Psoas muscle (tissue), 8 donors: ENCODE measurements at places on chromosomes 5 and 9. TPM values are rescaled to one million over a fixed set of nuclear protein-coding genes. Genes with fewer than 3 reads are reported as not detected.
A peak's percentile ranks its signal among the peaks of the same experiment; 100 is the strongest.

DNA sequence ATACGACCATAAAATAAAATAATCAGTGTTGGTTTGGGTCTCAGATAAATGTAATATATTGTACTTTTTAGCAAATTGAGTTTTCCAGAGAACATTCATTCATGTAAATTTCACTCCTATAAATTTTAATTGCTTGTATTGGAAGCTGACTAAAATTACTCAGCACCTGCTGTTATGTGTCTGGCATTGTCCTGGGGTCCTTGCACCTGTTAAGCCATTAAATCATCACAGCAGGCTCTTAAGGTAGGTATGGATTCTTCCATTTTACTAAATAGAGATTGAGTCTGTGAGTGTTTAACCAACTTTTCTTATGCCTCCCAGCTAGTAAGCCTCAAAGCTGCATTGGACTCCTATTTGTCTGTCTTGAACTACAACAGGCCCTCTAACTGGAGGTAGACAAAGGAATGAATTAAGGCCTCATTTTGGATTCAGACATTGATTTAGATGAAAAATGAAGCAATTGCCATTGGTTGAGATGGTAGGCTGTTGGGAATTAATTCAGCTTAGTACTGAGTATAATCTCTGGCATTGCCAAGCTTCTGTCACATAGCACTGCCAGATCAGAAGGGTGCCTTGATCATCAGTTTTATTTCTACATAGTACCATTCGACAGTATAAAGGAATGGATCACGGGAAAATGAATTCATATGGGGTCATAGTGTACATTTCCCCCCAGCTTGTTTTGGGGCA, 78.9 kb downstream of the PARP8 start:
- H3K27ac ChIP-seq, result no peak overlapping the region
- DNase-seq, result no peak
- no peaks in the 10 kb centered on the region for H3K27me3 ChIP-seq

F2R gene
- 1.3 TPM for total RNA-seq

GRCh38 chr9:107273634-107274033, 9.4 kb upstream of the RAD23B start:
- no peaks in the 10 kb centered on the region for H3K27me3 ChIP-seq
- H3K4me1 ChIP-seq, result peaks cover 8% of the 10 kb centered on the region
- no peaks in the 10 kb centered on the region for H3K36me3 ChIP-seq
- no peak overlapping the region for H3K4me3 ChIP-seq
- H3K27ac ChIP-seq, result no peak overlapping the region
- DNase-seq, result no peak

GKAP1 gene
- total RNA-seq, result 46.7 TPM

DNA sequence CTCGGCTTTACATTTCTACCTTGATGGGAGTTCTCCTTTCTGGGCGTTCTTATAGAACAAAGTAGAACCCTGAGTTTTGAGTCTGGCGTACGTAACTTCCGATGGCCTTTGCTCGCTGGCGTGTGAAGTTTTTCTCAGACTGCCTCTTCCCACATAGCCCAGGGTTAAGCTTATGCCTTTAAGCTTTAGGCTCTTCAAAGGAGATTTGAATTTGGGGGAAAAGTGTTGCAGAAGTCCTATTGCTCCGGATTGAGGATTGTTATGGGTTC, 13.7 kb upstream of the FBP2 start:
- H3K36me3 ChIP-seq, result no peaks in the 10 kb centered on the region
- H3K27ac ChIP-seq, result no peak overlapping the region
- H3K4me3 ChIP-seq, result no peak overlapping the region
- no peak for DNase-seq

ACSL6 gene
- total RNA-seq, result 0.52 TPM

GRCh38 chr5:164561933-164562872, 1056.8 kb downstream of the MAT2B start:
- no peak overlapping the region for H3K27ac ChIP-seq
- no peaks in the 10 kb centered on the region for H3K27me3 ChIP-seq
- H3K4me1 ChIP-seq, result no peaks in the 10 kb centered on the region
- H3K4me3 ChIP-seq, result no peak overlapping the region
- no peaks in the 10 kb centered on the region for H3K36me3 ChIP-seq

NR5A1 gene
- total RNA-seq, result 0.75 TPM

ASPN gene
- total RNA-seq, result 1.7 TPM

DNA sequence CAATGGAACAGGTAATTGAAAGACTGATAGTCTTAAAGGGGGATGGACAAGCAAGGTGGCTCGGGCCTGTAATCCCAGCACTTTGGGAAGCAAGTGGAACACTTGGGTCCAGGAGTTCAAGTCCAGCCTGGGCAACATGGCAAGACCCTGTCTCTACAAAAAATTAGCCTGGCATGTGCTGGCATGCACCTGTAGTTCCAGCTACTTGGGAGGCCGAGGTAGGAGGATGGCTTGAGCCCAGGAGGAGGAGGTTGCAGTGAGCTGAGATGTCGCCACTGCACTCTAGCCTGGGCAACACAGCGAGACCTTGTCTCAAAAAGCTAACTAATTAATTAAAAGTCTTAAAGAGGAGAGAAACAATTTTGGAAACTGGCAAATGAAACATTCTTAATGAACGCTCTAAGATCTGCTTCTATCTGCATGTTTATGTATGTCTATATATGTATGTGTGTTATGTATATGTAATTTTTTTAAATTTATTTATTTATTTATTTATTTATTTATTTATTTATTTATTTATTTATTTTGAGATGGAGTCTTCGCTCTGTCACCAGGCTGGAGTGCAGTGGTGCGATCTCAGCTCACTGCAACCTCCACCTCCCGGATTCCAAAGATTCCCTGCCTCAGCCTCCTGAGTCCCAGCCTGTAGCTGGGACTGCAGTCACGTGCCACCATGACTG, 80.6 kb downstream of the SFXN1 start:
- no peaks in the 10 kb centered on the region for H3K36me3 ChIP-seq
- no peak overlapping the region for H3K27ac ChIP-seq
- no peaks in the 10 kb centered on the region for H3K4me1 ChIP-seq
- no peak for DNase-seq
- peaks cover 8% of the 10 kb centered on the region for H3K27me3 ChIP-seq

GRCh38 chr5:87661784-87662566, 249.2 kb upstream of the CCNH start:
- H3K27ac ChIP-seq, result no peak overlapping the region
- no peak for DNase-seq
- H3K4me3 ChIP-seq, result no peak overlapping the region
- H3K4me1 ChIP-seq, result no peaks in the 10 kb centered on the region
- H3K36me3 ChIP-seq, result no peaks in the 10 kb centered on the region
- no peaks in the 10 kb centered on the region for H3K27me3 ChIP-seq

ANKRD34B gene
- total RNA-seq, result not detected

WDR38 gene
- total RNA-seq, result not detected

NR3C1 gene
- 55.8 TPM for total RNA-seq

GRCh38 chr9:18359335-18359734, 114.6 kb upstream of the ADAMTSL1 start:
- no peak for DNase-seq
- no peak overlapping the region for H3K27ac ChIP-seq
- no peaks in the 10 kb centered on the region for H3K4me1 ChIP-seq

DNA sequence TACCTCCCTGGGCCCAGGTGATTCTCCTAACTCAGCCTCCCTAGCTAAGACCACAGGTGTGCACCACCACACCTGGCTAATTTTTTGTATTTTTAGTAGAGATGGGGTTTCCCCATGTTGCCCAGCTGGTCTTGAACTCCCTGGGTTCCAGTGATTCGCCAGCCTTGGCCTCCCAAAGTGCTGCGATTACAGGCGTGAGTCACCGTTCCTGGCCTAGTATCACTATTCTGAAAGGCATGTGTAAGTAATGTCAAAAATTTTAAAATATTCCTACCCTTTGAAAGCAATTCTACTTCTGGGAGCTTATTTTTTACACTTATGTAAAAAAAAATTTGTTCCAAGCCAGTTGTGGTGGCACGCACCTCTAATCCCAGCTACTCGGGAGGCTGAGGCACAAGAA, 27.1 kb upstream of the TLE1 start:
- H3K4me1 ChIP-seq, result no peaks in the 10 kb centered on the region
- no peak overlapping the region for H3K4me3 ChIP-seq
- no peaks in the 10 kb centered on the region for H3K36me3 ChIP-seq
- DNase-seq, result no peak
- H3K27ac ChIP-seq, result no peak overlapping the region
- no peaks in the 10 kb centered on the region for H3K27me3 ChIP-seq

DNA sequence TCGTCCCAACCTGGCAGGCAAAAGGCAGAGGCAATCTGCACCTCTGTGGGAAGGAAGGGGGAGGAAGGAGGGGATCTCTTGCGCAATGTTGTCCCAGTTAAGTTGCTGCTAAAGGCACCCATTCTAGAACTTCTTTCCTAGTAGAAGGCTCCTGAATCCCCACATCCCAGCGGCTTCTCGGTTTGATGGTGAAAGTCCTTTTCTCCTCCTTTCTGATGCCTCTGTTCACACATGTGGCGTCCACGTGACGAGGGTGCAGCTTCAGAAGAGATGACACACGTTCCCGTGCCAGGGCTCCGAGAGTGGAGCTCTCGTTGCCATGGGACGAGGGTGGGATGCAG, 96.9 kb upstream of the FCN2 start:
- H3K27me3 ChIP-seq, result no peaks in the 10 kb centered on the region
- no peaks in the 10 kb centered on the region for H3K4me1 ChIP-seq
- no peak overlapping the region for H3K27ac ChIP-seq
- DNase-seq, result peak; percentile 61

GRCh38 chr9:99016681-99017387, 73.1 kb downstream of the COL15A1 start:
- DNase-seq, result no peak
- no peaks in the 10 kb centered on the region for H3K27me3 ChIP-seq
- H3K36me3 ChIP-seq, result peaks cover 4% of the 10 kb centered on the region

DNA sequence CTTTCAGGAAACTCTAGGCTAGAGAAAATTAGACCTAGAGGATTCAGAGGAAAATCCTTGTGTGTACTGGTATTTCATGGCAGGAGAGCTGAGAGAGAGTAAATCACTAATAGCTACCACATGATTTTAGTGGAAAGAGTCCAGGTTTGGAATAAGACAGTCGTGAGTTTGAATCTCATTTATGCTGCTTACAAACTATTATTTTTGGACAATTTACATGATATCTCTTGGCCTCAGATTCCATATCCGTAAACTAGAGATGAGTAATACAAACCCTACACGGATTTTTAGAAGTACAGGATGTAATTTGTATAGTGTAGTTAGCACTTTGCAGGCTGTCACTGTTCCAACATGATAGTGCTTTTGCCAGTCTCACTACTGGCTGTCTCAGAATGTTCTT, 2.7 kb downstream of the IL31RA start:
- no peak overlapping the region for H3K4me3 ChIP-seq
- DNase-seq, result no peak
- H3K36me3 ChIP-seq, result no peaks in the 10 kb centered on the region
- no peaks in the 10 kb centered on the region for H3K27me3 ChIP-seq
- no peaks in the 10 kb centered on the region for H3K4me1 ChIP-seq

- no peak for DNase-seq
- H3K27ac ChIP-seq, result peak overlapping the region; percentile 57
- no peaks in the 10 kb centered on the region for H3K27me3 ChIP-seq
- H3K4me3 ChIP-seq, result no peak overlapping the region
- H3K36me3 ChIP-seq, result no peaks in the 10 kb centered on the region
Observed at GRCh38 chr9:134210511-134210907, 46.1 kb upstream of the RNU6ATAC start.

CAMSAP1 gene
- total RNA-seq, result 48.5 TPM

OSMR gene
- total RNA-seq, result 6.0 TPM
